ENCODE measurements at places on chromosomes 16 and 17.

GRCh38 chr16:58843675-58844074 is 109.6 kb upstream of the GOT2 start:
- no peak for DNase-seq

DNA sequence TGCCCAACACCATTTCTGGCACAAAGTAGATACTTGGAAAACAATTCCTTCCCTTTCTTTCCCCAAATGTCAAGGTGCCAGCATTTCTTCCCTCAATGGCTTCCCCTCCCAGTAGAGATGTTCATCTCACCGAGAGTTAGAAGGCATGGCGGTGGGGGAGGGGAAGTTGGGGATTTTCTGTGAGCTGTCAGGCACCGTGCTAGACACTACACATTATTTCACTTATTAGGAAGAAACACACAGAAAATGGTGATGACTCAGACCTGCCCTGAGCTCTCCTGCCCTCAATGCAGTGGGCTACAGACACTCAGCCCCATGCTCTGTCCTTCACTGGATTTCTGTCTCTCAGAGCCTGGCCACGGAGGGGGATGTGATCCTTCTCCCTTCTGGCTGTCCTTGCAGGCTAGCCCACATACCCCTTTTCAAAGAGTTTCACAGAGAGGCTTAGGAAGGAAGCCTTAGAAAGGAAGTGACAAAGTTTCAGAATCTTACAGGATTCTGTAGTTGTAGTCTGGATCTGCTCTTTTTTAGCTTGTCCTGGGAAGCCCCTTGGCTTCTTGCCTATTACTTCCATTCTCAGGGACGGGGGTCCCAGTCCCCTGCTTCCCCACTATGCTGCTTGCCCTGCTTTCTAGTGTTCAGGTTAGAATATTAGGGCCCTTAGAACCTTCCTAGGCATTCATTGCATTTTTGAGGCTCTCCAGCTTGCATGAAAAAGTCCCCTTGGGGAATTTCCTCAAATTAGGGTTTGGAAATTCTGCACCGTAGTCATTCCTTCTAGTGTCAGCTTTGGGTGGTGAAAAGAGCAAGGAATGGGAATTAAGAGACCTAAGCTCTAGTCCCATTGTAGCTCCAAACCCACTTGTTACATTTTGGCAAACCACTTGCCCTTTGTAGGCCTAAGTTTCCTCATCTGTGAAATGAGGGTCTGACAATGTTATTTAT is 12.2 kb upstream of the CCL5 start:
- peak; percentile 54 for DNase-seq

DNA sequence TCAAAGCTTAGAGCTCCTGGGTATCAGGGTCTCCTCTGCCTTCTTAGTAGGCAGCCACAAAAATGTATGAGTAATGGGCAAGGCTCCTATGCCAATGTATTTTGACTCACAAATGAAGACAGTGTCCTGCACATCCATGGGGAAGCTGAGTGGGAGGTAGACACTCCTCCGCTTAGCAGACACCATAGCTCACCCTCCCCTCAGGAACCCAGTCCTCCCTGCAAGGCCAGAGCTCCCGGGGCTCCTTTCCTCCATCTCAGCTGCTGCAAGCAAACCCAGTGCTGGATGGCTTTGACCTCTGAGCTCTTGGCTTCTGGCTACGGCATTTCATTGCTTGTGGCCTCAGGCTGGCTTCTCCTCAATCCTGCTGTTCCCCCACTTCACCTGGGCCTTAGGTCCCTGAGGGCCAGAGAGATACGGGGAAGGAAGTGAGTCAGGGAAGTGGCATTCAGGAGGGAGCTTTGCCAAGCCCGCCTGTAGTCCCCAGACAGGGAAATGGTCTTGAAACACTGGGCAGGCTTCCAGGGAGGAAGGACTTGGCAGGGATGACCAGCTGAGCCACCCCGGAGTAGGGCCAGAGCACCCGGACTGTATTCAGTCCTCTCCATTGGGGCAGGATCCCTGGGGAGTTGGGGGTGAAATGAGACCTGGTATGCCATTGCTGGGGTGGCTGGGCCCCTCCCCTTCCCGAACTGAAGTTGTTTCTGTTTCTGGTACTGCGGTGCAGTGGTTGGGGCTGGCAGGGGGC is 4.5 kb downstream of the ABCC3 start:
- DNase-seq, result no peak

DNA sequence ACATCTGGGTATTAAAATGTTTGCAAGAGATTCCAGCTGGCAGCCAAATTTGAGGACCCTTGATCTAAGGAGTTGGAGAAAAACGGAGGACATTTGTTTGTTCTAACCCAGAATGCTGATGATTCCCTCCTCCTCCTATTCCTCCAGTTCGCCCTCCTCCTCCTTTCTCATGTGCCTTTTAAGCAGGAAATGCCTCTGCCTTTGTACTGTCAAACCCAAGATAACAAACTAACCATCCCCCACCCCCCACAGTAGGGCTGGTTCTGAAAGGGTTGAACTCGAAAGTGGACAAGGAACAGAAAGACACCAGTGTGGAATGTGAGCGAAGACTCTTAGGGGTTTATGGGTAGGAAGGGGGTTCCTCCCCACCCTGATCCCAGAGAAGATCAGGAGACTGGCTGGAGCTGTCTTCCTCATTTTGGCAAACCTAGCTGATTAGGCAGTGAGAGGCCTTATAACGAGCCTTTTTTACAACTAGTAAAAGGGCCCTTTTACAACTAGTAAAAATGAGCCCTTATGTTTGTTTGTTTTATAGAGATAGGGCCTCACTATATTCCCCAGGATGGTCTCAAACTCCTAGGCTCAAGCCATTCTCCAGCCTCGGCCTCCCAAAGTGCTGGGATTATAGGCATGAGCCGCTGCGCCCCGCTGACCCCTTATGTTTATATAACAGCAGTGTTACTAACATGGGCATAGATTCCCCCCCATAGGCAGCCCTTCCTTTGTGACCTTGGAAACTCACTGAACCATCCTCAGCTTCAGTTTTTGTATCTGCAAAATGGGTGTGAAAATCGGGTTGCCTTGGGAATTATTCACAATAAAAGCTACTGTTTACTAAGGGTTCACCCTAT is 975 bp downstream of the CHD9 start:
- DNase-seq, result no peak

DNA sequence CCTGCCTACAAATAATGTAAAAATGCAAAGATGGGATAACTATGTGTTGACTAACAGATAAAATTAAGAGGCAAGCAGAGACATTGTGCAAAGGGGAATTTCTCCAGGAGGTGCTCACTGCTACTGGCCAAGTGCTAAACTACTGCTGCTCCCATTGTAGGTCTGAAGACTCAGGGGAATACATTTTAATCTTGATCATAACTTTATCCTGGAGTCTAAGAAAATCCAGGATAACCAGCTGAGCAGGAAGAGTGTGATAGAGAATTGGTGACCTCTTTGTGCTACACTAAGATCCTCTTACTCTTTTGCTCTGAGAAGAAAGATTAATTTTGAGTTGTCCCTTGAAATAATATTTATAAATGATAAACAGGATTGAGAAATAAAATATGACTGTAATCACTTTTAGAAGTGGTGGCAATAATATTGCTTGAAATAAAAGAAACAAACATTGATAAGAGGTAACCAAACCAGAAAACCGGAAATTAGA is 5.9 kb downstream of the RNF43 start:
- DNase-seq, result no peak

DNA sequence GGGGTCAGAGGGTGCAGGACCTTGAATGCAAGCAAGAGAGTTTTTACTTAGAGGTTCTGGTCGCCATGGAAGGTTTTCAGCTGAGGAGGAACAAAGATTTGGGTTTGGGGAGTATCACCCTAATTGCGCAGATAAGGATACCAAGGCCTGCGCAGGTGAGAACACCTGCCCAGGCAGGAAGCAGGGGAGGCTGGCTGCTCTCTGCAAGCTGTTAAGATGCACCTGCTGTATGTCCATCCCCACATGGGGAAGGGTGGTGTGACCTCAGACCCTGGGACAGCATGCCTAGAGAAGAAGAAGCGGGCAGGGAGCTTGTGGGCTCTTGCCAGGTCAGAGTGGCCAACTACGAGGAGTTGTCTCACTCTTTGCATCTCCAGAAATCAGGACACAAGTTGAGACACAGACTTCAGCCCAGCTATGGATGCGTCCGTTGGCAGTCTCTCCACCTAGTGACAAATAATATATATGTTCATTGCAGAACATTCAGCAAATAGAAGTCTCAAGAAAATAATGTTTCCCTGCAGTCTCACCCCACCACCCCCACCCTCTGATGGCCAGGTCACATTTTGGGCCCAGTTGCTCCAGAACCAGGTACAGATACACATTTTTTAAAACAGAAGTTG is 77.7 kb downstream of the SREBF1 start:
- DNase-seq, result no peak

- DNase-seq, result no peak
Observed at GRCh38 chr17:78461799-78462053, 83.3 kb downstream of the PGS1 start.

GRCh38 chr16:69434066-69434465 is 9.6 kb downstream of the CYB5B start:
- no peak for DNase-seq

GRCh38 chr17:53336281-53336680 is 486.4 kb upstream of the KIF2B start:
- DNase-seq, result no peak

DNA sequence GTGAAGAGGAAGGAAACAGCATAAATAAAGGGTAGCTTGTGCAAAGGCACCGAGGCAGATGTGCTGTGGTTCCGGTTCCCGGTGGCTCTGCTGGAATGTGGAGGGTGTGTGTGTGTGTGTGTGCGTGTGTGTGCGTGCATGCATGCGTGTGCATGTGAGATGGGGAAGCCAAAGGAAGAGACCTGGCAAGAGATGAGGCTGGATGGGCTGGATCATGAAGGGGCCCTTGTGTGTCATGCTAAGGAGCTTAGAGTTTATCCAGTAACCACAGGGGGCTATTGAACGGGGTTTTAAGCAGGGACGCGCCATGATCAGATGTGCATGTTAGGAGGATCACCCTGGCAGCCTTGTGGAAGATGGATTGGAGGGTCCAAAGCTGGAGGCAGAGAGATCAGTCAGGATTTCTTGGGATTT is 8.3 kb downstream of the WSCD1 start:
- no peak for DNase-seq

- DNase-seq, result no peak
Observed at GRCh38 chr16:11312718-11313492, 31.8 kb upstream of the PRM1 start.

DNA sequence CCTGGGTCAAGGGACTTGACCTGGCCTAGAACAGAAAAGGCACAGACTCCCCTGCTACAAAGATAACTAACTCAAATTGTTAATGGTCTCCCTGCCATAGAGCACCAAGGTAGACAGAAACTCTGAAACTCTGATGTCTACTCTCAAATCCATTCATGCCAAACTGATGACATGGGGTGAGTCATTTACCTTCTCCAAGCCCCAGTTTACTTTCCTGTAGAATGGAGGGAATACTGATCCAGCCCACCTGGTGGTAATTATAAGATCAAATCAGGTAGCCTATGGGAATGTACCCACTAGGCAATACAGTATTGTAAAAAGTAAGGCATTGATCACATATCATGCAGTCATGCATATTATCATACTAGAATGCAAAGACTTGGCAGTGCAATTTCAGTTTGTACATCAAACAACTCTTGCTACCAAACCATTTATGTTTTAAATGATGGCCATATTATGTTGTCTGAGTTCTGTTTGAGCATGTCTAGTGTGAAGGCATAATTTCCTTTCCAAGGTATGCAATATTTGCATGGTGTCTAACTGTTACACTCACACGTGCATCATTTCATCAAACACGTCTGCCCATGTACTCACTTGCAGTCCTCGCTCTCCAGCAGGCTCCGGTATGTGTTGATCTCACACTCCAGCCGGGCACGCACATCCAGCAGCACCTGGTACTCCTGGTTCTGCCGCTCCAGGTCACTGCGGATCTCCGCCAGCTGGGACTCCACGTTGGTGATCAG is 3.0 kb downstream of the KRT31 start:
- no peak for DNase-seq

DNA sequence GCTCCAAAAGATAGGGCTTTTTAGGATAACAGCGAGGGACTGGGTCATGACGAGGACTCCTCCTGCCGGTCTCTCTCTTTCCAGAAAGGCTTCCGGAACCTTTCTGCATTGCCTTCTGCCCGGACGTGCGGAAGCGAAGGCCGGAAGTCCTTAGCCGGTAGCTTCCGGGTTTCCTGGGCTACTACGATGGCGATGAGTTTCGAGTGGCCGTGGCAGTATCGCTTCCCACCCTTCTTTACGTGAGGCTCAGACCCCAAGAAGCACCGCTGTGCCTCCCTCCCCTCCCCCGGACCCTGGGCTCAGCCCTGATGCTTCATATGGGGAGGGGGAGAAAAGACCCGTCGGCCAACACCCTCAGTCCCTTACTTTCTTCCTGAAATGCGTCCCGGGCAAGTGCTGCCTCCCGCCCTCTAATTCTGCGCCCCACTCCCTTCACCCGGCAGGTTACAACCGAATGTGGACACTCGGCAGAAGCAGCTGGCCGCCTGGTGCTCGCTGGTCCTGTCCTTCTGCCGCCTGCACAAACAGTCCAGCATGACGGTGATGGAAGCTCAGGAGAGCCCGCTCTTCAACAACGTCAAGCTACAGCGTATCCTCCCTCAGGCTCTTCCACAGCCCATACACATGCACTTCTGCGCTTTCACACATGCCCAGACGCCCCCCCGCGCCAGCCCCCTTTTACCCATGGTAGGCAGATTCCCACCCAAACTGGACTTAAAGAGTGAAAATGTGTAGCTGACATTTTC is at the start of gene VPS25:
TSS of gene VPS25 (plus strand) at position 160 of the 746 bp plus-strand sequence. CDS start at position 187, 27 bp downstream.
- peak; percentile 71 for DNase-seq

DNA sequence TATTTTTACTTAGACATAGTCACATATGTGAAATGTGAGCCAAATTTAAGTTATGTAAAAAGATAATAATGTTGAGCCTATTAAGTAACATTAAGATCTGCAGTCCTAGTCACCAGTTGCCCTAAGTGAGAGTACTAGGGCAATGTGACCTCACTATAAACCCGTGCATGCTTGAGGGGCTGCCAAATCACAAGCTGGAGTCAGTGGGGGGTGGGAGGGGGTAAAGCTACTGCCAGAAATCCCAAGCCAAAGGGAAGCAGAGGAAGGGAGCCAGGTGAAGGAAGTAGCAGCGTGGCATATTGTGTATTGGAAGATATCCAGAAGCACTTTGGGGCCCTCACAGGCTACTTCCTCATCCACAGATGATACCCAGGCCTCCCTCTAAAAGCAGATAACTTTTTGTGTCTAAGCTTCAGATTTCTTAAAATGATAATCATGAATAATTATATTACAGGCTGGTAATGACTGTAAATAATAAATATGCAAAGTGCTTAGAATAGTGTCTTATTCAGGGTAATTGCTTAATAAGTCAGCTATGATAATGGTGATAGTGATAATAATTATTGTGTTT is 134.1 kb downstream of the CA10 start:
- no peak for DNase-seq

- no peak for DNase-seq
Observed at GRCh38 chr17:68641276-68642117, 40.3 kb upstream of the FAM20A start.

All from stimulated activated naive CD4-positive, alpha-beta T cell treated with Interleukin-2 at 50 U/mL for 16 hours (primary cell).